ENCODE measurements at places on chromosomes 1 and 21. TPM values are rescaled to one million over a fixed set of nuclear protein-coding genes. Genes with fewer than 3 reads are reported as not detected.

The C1QA gene
- total RNA-seq: not detected

The GSTM5 gene
- total RNA-seq: 6.4 TPM

The BCAR3 gene
- total RNA-seq: 24.5 TPM

The DENND2D gene
- total RNA-seq: 2.1 TPM

The TMEM82 gene
- total RNA-seq: not detected

The PRAMEF26 gene
- not detected for total RNA-seq

The SH3D21 gene
- 1.3 TPM for total RNA-seq

The CELA3A gene
- total RNA-seq: not detected

The HSPA6 gene
- total RNA-seq: under 0.01 TPM

The ACTL8 gene
- total RNA-seq: 0.30 TPM

The RAB7B gene
- total RNA-seq: 3.4 TPM

The LDLRAD1 gene
- not detected for total RNA-seq

The TEDDM1 gene
- not detected for total RNA-seq

The TDRKH gene
- total RNA-seq: 5.5 TPM

The KPRP gene
- not detected for total RNA-seq

The UBL4B gene
- not detected for total RNA-seq

All from bronchus fibroblast of lung (primary cell).